ENCODE measurements at places on chromosomes 1 and 21.

DNA sequence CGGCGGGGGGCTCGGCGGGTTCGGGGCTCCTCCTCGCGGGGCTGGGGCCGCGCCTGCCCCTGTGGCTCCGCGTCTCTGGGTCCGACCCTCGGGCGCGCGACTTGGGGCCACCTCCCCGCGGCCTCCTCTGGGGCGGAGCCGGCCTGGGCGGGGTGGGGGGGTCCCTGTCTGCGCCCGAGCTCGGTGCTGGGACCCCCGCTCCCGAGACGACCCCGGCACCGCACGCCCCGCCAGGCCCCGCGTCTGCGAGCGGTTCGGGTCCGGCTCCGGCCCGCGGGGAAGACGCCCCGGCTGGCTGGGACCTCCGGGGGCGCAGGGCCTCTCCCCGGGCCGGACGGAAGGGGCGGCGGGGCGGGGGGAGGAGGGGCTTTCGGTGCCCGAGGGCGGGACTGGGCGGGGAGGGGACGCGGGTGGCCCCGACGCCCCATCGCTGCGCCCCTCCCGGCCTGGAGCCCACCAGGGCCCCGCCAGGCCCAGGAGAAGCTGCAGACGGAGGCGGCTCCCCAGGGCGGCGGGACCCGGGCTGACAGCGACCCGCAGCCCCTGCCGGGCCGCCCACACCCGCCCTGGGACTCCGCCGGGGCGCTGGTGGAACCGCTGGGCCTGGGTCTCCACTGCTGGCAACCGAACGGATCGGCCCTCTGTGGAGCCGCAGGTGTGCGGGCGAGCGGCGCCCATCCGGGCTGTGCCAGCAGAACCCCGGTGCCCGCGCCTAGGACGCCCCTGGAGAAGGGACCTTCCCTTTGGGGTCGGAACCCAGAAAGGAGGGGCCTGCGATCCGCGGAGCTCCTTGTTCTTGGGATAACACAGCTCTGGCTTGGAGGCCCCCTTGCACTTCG is 610 bp downstream of the COL6A2 start:
- no peak for DNase-seq

- DNase-seq, result no peak
Observed at GRCh38 chr21:31136891-31137290, 98.6 kb upstream of the KRTAP19-8 start.

DNA sequence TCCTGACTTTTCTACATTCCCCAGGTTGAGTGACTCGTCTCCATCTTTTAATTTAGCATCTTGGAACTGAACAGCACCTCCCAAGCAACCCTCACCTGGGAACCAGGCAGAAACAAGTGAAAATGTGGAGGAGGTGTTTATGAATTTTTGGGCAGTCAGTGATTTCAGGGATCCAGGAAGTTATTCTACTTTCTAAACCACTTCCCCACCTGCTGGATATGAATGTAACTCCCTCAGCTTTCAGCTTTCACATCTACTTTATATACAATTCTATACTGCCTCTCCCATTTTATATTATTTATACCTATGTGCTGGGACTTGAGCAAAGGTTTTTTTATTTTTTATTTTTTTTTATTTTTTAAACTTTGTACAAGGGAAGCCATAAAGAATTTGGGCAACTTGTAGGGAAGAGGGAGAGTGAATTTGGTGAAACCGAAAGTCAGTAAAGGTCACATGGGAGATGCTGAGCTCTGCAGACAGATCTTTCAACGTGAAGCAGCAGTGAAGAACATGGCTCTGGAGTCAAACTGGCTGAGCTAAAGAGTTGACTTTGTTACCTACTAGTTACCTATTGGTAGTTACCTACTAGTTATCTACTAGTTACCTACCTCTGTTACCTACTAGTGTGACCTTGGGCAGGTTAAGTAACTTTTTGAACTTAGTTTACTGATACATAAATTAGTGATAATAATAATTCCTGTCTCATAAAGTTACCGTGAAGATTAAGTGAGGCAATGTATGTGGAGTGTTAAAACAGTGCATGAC is 45.5 kb downstream of the DDR2 start:
- DNase-seq, result no peak

DNA sequence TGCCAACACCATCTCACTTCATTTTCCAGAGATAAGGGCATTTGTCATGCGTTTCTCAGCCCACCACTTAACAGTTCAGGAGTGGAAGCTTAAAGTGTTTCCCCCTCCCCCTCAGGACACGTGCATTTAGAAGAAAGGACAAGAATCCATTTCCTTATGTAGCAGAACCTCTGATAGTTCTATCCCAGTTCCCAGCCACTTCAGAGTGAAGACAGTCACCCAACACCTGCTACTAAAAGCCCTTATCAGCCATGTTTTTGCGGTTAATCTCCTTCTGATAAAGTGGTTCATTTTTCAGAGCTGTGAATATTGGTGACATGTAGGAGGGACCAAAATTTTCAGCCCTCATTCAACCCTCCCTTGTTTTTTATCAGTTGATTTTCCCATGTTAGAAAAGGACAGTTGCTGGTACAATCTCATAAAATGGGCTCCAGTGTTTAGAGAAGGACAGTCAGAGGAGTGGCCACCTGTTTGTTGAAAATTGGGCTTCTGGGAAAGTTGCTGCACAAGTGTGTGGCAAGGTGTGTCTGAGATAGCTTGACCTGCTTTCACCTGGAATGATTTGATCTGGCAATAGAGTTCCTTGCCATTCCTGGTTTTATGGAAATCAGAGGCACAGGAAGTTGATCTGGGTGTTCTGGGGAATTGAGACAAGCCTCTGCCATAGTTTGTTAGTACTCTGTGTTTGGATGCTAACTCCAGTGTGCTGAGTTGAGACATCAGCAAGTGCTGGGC is 114.0 kb downstream of the PPP1R12B start:
- no peak for DNase-seq

- no peak for DNase-seq
Observed at GRCh38 chr21:42102991-42103390, 31.9 kb downstream of the UMODL1 start.

DNA sequence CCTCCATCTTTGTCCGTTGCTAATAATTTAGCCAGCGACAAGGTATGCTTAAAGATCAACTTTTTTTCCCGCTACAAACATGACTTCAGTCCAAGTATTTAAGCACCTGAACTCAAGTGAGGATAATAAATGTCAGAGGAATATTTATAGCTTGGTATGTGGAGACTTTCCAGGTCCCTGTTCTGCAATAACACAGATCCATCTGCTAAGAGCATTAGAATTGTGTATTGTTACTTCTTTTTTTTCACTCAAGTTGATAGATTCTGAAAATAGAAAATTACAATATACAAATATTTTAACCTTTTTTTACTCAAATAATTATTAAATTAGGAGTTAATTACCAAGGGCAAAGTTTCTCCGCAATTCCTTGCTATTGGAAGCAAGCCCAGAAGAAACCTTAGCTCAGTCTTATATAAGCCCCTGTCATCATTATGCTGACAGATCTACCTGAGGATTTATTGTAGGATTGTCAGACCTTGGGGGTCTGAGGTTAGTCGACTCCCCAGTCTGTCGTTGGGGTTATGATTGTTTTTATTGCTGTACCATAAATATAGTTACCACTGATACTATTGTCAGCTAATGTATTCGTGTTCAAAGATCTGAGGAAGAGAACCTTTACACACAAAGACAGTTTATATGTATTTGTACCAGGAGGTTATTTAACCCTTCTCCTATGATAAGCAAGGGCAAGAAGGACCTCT is 337.9 kb downstream of the TBX15 start:
- no peak for DNase-seq

- no peak for DNase-seq
Observed at GRCh38 chr1:19456968-19457441, 28.3 kb downstream of the CAPZB start.

DNA sequence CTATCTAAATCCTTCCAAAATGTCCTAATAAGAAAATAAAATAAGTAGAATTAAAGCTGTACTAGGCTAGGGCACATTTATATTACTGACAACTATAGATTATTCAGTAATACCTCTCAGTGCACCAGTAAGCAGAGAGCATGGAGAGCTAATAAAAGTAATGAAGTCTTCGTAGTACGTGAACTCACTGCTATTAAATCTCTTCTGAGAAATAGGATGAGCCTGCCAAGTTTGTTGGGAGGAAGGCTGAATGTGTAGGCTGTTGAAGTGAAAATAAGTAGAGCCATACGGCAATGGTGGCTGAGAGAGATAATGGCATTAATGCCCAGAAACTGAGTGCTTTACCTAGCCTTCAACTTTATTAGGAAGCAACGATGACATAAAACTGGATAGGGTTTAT is 73.9 kb upstream of the NR5A2 start:
- DNase-seq, result no peak

GRCh38 chr1:155940482-155940992 is 901 bp upstream of the RXFP4 start:
- peak; percentile 76 for DNase-seq

GRCh38 chr21:32055305-32055704 is 182.5 kb downstream of the HUNK start:
- DNase-seq, result no peak

- DNase-seq, result no peak
Observed at GRCh38 chr1:117642963-117643362, 37.1 kb downstream of the TENT5C start.

- no peak for DNase-seq
Observed at GRCh38 chr1:42963378-42964043, 4.8 kb upstream of the SLC2A1 start.

DNA sequence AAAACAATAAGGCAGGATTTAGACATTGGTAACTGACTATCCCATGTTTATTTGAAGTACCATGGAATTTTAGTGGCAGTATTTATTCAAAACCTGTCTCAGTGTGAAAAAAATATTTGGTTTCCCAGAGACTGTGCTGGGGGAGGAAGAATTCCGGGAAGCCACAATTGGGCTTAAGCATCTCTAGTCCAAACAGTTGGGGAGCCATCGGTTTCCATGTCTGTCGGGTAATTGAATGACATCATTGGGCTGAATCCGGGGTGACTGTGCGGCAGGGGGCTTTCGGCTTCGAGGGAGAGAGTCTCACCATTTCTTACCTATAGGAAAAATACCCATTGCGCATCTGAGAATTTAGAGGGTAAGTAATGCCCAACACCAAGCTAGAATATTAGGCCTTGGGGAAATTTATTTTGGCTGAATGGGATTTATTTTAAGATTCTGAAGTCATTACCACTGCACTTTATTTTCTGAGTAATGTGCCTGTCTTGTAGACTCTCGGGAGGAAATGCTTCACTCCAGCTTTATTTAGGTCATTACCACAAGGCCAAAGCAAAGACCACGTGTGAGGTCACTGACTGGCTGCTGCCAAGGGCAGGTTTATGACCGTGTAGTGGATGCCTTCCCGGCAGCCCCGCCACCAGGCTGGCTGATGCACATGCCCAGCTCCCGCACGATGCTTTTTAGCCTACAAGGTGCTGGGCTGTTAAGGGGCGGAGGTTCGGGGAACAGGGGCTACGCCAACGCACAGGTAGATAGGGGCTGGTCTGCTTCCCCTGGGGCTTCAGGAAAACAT is 23.1 kb upstream of the UMODL1 start:
- DNase-seq, result peak; percentile 92

DNA sequence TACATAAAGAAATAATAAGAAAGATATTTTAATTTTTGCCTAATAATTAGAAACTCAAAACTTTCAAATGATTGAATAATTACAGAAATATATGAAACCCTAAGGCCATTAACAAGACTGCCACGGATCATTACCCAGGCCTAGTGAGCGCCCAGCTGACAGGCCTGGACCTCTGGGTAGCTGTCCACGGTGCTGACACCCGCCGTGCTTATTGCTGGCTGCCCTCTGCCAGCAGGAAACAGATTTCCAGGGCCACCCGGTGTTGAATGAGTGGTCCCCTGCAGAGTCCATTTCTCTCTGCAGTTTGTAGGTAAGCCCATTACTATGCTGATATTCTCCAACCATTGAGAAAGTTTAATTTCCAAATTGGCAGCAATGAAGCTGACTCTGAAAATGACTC is 254.4 kb upstream of the GJB5 start:
- peak; percentile 4 for DNase-seq

DNA sequence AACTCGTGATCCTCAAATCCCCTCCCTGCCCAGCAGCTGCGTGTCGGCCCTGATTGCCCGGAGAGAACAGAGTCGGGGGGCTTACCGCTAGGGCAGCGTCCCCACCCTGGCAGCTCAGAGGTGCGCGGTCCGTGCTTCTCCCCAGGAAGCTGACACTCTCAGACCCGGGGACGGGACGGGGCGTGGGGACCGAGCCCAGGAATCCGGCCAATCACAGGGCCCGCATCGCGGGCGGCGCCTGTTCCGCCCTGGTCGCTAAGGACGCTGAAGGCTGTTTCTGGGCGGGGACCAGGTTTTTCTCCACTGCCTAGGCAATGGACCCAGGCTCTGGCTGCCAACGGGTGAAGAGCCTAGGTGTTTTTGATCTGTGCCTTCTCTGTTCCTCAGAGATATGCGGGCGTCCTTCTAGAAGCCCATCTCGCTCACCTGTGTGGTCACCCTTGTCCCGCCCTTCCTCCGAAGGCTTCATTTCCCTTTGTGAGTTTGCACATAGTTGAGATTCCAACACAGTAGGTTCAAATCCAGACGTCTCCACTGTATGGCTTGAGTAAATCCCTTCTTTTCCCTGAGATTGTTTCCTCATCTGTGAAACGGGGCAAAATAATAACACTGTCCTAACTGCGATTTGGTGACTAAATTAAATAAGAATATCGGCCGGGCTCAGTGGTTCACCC is at the start of gene C1orf87:
C1orf87 (minus strand) TSS at position 166 of the 674 bp plus-strand sequence. CDS start 1,127 bp downstream, outside the sequence.
- no peak for DNase-seq

DNA sequence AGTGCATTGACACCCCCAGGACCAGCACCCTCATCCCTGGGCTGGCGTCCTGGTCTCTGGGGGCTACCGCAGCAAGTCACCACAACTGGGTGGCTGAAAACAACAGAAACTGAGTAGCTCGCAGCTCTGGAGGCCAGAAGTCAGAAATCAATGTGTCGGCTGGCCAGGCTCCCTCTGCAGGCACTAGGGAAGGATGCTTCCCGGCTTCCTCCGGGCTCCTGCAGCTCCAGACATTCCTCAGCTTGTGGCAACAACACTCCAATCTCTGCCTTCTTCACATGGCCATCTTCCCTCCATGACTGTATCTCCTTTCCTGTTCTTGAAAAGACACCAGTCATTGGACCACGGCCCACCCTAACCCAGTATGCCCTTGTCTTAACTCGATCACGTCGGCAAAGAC is 224.2 kb downstream of the NPHP4 start:
- DNase-seq, result no peak

DNA sequence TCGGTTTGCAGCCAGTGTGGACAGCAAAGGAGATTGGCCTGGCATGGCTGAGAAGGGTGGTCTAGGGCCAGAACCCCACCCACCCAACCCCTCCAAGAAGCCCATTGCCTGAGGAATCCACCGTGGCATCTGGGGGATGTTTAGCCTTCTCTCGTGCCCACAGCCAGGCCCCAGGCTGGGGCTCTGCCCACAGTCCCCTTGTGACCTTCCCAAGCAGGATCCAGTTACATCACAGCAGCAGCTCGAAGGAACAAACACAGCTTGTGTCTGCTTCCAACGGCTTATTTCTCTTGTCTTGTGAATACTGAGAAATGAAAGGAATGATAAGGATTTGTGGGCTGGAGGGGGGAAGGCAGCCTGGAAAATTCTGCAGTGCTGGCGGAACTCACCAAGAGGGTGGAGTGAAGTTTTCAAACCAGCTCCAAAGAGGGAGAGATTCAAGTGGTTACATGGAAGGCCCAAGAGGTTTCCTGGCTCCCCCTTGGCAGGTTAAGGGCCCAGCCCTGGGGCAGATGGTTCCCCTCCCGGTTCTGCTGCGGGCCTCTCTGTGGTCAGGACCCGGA is 61.6 kb downstream of the DHRS3 start:
- no peak for DNase-seq

- no peak for DNase-seq
Observed at GRCh38 chr1:61253059-61253735, 170.8 kb downstream of the NFIA start.

- no peak for DNase-seq
Observed at GRCh38 chr1:216456682-216457081, 33.4 kb upstream of the USH2A start.

All from kidney capillary endothelial cell (primary cell).